COR-L47 (cell line): ENCODE measurements at places on chromosomes 16 and 17.
A peak's percentile ranks its signal among the peaks of the same experiment; 100 is the strongest.

- no peak for DNase-seq
Observed at GRCh38 chr16:6852643-6853225, 479.9 kb upstream of the RBFOX1 start.

- no peak for DNase-seq
Observed at GRCh38 chr17:59621771-59622170, 2.1 kb downstream of the CLTC start.

GRCh38 chr17:9755083-9755482 is 36.3 kb downstream of the DHRS7C start:
- no peak for DNase-seq

DNA sequence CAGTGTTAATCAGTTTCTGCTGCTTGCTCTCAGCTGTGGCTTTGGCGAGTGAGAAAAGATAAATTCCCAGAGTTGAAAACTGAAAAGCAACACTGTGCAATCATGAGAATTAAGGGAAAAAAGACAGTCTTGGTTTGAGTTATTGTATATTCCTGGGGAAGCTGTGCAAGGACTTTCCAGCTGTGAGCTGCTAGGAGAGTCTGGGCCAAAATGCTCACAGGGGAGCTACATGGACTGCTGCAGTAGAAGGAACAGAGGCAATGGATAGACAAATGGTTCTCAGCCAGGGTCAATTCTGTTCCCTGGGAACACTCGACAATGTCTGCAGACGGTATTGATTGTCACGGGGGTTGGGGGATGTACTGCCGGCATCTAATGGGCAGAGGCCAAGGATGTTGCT is 102.0 kb upstream of the ADAMTS18 start:
- DNase-seq = no peak

DNA sequence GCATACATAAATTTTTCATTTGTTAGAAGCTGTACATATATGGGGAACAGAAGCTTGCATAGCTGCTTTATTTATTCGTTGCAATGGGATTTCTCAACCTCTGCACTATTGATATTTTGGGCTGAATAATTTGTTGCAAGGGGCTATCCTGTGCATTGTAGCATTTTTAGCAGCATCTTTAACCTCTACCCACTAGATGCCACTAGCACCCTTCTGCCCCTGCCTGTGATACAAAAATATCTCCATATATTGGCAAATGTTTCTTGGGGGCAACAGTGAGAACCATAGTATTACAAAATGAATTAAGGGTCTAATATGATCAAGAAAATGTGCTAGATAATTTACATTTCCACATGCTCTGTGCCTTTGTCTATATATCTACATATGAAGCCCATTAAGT is 1401.0 kb downstream of the CDH11 start:
- no peak for DNase-seq

DNA sequence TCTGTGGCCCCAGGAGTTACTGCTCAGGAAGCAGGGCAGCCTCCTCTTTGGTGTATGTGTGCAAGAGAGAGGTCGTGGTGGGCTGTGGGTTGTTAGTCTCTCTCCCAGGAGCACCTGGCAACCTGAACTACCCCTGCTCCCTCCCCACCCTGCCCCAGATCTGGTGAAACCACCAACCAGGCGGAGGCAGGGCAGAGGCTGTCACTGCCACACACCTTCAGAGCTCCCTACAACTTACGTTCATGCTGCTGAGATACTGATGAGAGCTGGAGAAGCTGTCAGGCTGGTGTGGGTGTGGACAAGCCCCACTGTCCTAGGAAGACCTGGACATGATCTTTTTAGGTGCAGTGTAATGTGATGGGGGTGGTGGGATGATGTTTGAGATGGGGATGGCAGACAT is 24.3 kb downstream of the GOSR2 start:
- DNase-seq = no peak

GRCh38 chr17:50841949-50842354 is 6.6 kb downstream of the WFIKKN2 start:
- DNase-seq = peak; percentile 13

DNA sequence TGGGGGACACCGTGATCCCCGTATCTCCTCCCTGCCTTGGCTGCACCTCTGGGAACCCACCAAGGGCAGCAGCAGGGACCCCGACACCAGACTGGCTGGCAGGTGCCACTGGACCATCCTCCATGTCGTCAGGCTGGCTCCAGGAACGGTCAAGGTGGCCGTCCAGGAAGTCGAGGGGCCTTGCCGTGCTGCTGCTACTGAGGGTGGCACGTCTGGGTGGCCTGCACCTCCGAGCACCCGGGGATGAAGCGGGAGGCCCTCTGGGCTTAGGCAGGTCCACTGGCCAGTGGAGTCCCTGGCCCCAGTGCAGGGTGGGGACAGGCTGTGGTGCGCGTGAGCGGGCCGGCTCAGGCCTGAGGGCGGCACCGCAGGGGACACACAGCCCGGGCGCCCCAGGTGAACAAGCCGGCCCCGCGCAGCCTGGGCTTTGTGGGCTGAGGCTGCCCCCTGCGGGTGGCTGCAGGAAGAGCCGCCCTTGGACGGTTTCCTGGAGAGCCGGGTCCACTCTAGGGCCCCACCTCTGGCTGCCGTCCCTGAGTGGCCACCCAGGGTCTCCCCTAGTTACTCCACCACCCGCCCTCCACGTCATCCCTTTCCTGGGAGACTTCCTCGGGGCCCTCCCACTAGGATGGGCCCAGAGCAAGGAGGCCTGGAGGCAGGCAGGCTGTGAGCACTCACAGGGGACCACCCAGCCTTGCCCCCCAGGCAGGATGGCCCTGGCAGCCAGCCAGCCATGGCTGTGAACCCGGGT is 42.8 kb upstream of the ZC3H18 start:
- DNase-seq = peak; percentile 41

- DNase-seq = no peak
Observed at GRCh38 chr17:51765282-51766135, 393.0 kb downstream of the CA10 start.
